ENCODE measurements at places on chromosomes 2 and 18.

GRCh38 chr2:229780856-229781773 lies 66.8 kb upstream of the DNER start:
- no peak for DNase-seq

GRCh38 chr2:45839508-45840251 lies 188.2 kb downstream of the PRKCE start:
- no peak for DNase-seq

GRCh38 chr2:20797096-20797495 lies 25.8 kb downstream of the LDAH start:
- DNase-seq = no peak

DNA sequence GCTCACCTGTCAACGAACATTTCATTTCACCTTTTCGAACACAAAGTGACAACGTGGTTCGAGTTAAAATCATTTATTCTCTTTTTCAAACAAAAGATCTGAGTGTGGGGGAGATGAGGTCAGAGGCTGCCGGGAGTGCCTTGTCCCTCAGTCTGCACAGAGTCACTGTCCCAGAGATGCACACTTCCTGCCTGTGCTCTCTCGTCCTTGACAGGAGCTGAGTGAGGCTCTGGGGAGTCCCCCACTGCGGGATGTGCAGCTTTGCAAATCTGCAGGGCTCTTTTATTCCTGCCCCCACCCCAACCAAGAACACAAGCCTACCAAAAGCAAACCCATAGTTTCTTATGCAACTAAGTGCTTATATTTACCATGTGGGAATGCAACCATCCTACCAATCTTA lies 497.8 kb downstream of the EIPR1 start:
- no peak for DNase-seq

GRCh38 chr2:31957354-31958139 lies 53.3 kb downstream of the MEMO1 start:
- DNase-seq = no peak

DNA sequence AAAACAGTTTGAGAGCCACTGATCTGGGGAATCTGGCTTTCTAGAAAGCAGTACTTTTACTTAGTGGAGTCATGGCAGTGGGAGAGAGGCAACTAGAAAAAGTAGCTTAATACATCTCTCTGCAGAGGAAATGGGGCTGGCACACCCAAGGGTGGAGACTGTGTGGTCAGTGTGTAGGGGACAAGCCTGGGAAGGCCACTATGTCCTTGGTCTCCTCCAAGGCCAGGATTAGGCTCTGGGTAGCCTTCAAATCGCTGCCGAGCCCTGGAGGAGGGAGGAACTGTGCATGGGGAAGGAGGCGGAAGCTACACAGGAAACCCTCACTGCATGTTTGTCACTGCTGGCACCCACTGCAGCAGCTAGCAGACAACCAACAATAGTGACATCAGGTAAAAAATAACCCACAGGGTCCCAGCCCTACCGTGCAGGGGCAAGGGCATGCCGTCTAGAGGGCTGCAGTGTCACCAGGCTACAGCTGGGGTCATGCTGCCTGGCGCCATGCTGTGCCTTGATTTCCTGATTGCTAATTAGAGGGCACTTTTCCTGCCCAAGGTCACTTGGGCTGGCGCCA lies 34.8 kb downstream of the LBH start:
- DNase-seq = no peak

DNA sequence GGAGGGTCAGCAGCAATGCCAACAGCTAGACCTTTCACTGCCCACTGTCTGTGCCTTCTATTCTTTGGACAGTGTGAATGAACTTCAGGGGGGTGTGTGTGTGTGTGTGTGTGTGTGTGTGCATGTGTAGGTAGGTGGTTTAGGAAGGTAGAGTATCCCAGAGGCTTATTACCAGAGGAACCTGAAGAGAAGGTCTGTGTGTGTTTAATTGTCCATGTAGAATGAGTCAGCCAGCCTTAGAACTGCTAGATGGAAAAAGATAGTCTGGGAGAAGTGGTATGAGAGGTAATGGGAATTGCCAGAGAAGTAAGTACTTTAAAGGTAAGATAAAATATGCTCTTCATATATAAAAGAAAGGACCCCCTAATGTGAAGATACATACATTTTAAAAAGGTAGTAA lies 522.2 kb downstream of the PIK3C3 start:
- no peak for DNase-seq

GRCh38 chr2:68908392-68908970 lies 37.3 kb upstream of the BMP10 start:
- no peak for DNase-seq

DNA sequence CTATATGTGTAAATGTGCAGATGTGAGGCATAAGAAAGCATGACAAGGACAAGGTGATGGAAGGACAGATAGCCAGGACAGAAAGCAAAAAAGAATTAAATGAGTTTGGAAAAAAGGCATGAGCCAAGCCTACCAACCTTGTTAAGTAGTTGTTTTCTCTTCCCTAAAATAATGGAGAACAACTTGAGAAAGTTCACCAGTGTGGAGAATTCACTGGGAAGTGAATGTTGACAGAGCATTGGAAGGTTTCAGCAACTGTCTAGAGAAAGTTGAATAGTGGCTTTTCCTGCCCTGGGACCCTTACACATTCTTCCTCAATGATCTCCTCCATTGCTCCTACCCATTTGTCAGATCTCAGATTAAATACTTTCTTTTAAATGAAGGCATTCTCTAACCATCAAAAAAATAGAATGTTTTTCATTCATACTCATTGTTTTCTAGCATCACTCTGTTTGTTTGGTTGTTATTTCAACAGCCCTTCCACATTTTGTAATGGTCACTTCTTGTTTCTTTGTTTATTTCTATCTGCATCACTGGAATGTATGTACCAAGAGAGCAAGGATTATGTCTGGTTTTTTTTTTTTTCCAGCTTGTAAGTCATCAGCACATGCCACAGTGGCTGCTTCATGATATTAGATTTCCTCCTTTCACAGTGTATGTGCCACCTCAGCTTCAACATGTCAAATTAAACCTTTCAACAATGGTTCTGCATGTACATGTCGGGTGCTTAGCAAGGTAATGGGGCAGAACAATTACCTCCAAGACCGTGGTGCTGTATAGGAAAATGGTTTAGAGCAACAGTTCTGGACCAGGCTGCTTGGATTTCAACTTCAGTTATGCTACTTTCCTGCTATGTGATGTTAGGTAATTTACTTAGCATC lies 586.0 kb upstream of the VRK2 start:
- no peak for DNase-seq

DNA sequence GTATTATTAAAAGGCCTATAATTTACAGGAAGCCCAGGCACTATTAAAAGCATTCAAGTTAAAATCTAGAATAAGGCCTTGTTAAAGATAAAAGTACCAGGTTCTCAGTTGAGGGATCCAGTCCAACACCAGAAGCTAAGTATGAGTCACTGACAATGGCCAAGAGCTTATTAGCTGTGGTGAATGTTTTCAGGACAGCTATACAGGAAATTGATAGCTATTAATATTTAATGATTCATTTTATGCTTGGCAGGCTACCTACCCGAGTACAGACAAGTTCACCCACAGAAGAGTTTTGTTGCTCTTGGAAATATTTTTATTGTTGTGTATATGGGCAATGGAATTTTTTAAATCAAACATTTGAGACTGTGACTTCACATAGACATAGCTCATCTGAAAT lies 729.6 kb upstream of the ZNF804A start:
- DNase-seq = no peak

- no peak for DNase-seq
Measured at GRCh38 chr2:233938676-233939370, 21.6 kb downstream of the TRPM8 start.

DNA sequence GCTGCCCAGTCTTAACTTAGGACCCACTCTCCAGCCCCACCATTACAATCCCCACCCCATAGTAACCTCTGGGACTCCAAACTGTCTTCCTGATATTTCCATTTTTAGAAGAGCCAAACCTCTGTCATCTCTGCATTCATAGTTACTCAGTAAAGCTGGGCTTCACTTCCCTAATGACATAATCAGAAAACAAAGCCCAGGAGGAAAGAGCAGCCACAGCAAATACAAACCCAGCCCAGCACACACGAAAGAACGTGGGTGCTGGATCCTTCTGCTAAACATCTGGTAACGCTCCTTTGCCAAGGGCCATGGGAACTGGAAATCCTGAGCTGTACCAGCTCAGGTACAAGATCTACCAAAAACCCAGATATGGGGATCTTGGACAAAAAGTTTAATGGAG lies 36.8 kb upstream of the RIOK3 start:
- DNase-seq = no peak

Data from type B pancreatic cell (in vitro differentiated cells).